ENCODE measurements at places on chromosomes 12 and 14. TPM values are rescaled to one million over a fixed set of nuclear protein-coding genes. Genes with fewer than 3 reads are reported as not detected.

- no peak for ATAC-seq
Measured at GRCh38 chr14:90535556-90536090, 138.8 kb downstream of the CALM1 start.

DNA sequence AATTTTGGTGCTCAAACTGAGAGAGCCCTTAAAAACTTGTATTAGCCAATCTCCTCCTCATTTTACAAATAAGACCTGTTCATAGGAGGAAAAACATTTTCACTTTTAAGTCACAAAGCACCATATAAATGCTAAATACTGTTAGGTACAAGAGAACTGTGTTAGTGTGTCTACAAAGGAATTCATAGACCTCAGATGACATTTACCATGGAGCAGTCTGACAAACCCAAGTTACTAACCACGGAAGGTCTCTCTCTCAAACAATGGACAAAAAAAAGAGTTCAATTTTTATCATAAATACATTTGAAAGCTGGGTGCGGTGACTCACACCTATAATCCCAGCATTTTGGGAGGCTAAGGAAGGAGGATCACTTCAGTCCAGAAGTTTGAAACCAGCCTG, 10.0 kb downstream of the SBNO1 start:
- ATAC-seq, result no peak

- no peak for ATAC-seq
Measured at GRCh38 chr14:49593016-49593415, 5.7 kb upstream of the LRR1 start.

The BMAL2 gene
- 3.9 TPM for total RNA-seq

The LIN7A gene
- 6.6 TPM for total RNA-seq

The MGAT4C gene
- total RNA-seq, result 0.15 TPM

GRCh38 chr14:26873362-26873960, 275.6 kb upstream of the NOVA1 start:
- ATAC-seq, result no peak

DNA sequence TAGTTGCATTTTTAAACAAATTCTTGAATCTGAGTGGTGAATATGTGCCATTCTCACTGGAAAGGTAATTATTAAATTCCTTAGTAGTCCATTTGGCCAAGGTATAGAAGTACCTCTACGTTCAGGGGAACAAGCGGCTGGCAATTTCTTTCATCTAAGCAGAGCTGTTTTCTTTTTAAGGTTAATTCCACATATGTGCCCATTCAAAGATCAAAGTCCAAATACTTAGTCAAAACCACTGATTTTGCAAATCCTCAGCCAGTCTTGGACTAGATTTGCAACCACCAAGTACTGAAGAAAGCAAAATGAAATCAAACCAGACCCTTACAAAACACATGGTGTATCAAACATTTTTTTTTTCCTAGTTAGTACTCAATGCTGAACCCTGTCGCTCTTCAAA, 68.7 kb upstream of the JDP2 start:
- no peak for ATAC-seq

The ALDH1L2 gene
- total RNA-seq, result 7.3 TPM

- ATAC-seq, result no peak
Measured at GRCh38 chr14:56659964-56660551, 80.5 kb downstream of the TMEM260 start.

DNA sequence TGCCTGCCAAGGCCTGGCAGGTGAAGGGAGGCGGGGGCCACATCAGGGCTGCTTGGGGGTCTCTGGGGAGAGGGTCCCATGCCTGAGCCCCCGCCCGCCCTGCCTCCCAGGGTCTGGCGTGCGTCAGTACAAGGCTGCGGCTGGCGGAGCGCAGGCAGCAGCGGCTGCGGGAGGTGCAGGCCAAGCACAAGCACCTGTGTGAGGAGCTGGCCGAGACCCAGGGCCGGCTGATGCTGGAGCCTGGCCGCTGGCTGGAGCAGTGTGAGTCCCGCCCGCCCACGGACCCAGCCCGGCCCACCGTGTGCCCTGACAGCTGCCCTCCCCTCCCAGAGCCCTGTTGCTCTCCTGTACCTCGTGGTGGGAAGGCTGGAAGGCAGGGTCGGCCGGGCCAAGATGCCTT, 40.7 kb downstream of the KIF26A start:
- ATAC-seq, result no peak

The LRTM2 gene
- total RNA-seq, result not detected

GRCh38 chr14:63452796-63453195, 90.4 kb downstream of the PPP2R5E start:
- no peak for ATAC-seq

GRCh38 chr14:32012571-32012970, 64.5 kb upstream of the ARHGAP5 start:
- no peak for ATAC-seq

- no peak for ATAC-seq
Measured at GRCh38 chr14:68361231-68361630, 431.6 kb downstream of the ZFP36L1 start.

The JPH4 gene
- 1.6 TPM for total RNA-seq

The LRRC10 gene
- not detected for total RNA-seq

- no peak for ATAC-seq
Measured at GRCh38 chr14:68623826-68624225, 169.0 kb downstream of the ZFP36L1 start.
